Thoracic aorta (tissue), 2 donors: ENCODE measurements at places on chromosomes 2 and 18.

GRCh38 chr2:133504566-133505505, 63.4 kb downstream of the NCKAP5 start:
- H3K4me1 ChIP-seq = peaks cover 6% of the 10 kb centered on the region
- H3K4me3 ChIP-seq = no peak overlapping the region
- no peak for DNase-seq
- no peak overlapping the region for H3K27ac ChIP-seq
- no peaks in the 10 kb centered on the region for H3K27me3 ChIP-seq

- no peaks in the 10 kb centered on the region for H3K36me3 ChIP-seq
- no peak for DNase-seq
- no peak overlapping the region for H3K4me3 ChIP-seq
- no peak overlapping the region for H3K27ac ChIP-seq
Measured at GRCh38 chr2:231861288-231861931, 64.8 kb downstream of the NPPC start.

DNA sequence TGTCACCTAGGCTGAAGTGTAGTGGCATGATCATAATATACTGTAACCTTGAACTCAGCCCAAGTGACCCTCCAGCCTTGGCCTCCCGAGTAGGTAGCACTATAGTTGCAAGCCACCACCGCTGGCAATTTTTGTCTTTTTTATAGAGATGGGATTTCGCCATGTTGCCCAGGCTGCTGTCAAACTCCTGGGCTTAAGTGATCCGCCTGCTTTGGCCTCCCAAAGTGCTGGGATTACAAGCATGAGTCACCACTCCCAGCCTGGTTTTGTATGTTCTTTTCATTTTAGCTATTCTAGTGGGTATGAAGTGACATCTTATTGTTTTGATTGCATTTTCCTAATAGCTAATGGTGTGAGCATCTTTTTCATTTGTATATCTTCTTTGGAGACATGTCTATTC, 11.3 kb upstream of the EXOC6B start:
- H3K27ac ChIP-seq = no peak overlapping the region
- DNase-seq = no peak
- H3K27me3 ChIP-seq = no peaks in the 10 kb centered on the region
- H3K4me3 ChIP-seq = no peak overlapping the region
- no peaks in the 10 kb centered on the region for H3K4me1 ChIP-seq

GRCh38 chr2:191302459-191303139, 57.4 kb downstream of the MYO1B start:
- no peak overlapping the region for H3K27ac ChIP-seq
- H3K27me3 ChIP-seq = no peaks in the 10 kb centered on the region
- no peak for DNase-seq
- no peaks in the 10 kb centered on the region for H3K36me3 ChIP-seq
- H3K4me3 ChIP-seq = no peak overlapping the region
